Karpas-422 (cell line): ENCODE measurements at places on chromosomes 2 and 18. TPM values are rescaled to one million over a fixed set of nuclear protein-coding genes. Genes with fewer than 3 reads are reported as not detected.
A peak's percentile ranks its signal among the peaks of the same experiment; 100 is the strongest.

DNA sequence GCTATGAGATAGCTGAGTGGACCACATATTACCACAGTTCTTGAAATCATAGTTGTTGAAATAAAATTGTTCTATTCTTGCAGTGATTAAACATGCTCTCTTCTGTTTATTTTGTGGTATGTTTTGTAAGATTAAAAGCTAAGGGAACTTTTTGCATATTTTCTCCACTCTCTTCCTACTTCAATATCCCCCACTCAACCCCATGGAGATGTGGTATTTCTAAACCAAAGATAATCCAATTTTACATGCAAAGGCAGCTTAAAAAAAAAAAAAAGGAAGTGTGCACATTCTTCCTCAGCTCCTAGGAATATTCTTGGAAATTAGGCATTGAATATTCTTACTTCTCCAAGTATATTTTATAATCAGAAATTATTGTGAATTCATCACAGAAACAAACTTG lies 15.0 kb upstream of the PAX3 start:
- H3K4me3 ChIP-seq, result no peak overlapping the region
- no peak for DNase-seq
- no peaks in the 10 kb centered on the region for H3K36me3 ChIP-seq
- H3K4me1 ChIP-seq, result peaks cover 8% of the 10 kb centered on the region
- no peak overlapping the region for H3K27ac ChIP-seq
- H3K27me3 ChIP-seq, result no peaks in the 10 kb centered on the region

DNA sequence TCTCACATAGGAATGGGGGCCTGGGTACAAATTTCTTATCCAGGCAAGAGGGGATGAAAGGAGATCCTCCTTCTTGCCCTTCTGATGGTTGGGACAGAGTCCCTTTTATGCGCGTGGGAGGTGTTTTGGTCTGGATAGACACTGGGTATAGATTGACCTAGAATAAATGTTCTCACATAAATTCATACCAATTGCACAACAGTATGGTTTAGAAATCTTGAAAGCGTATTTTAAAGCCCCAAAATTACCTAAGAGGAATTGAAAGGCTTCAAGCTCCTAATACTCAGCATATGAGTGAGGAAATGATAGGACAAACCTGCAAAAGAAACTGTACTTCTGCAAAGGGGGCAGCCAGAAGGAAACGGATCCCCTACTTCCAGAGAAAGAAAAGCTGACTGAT lies 2.6 kb upstream of the BCL2 start:
- peak overlapping the region; percentile 84 for H3K27ac ChIP-seq
- no peak overlapping the region for H3K4me3 ChIP-seq
- peaks cover 8% of the 10 kb centered on the region for H3K36me3 ChIP-seq
- peak; percentile 70 for DNase-seq

- no peak for DNase-seq
- H3K36me3 ChIP-seq, result no peaks in the 10 kb centered on the region
- no peak overlapping the region for H3K4me3 ChIP-seq
- no peaks in the 10 kb centered on the region for H3K4me1 ChIP-seq
Measured at GRCh38 chr2:172848519-172848918, 112.9 kb downstream of the RAPGEF4 start.

DNA sequence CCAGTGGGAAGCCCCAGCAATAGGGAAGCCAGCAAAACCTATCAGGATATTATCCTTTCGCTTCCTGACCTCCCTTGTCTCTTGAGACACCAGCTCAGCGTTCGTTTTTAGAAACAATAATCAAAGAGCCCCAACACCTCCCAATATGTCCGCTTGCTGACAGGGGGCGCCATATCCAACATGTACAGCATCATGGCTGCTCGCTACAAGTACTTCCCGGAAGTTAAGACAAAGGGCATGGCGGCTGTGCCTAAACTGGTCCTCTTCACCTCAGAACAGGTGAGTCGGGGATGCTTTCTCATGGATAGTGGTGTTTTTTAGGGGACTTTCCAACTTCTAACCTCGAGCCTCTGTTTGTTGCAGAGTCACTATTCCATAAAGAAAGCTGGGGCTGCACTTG lies 28.7 kb downstream of the GAD1 start:
- H3K36me3 ChIP-seq, result no peaks in the 10 kb centered on the region
- peak; percentile 69 for DNase-seq
- H3K4me3 ChIP-seq, result no peak overlapping the region

- H3K36me3 ChIP-seq, result 0 out of 2 replicates have a peak, but pooled peaks cover 8% of the 10 kb centered on the region
- H3K4me1 ChIP-seq, result no peaks in the 10 kb centered on the region
- H3K27me3 ChIP-seq, result no peaks in the 10 kb centered on the region
- H3K27ac ChIP-seq, result no peak overlapping the region
- DNase-seq, result no peak
Measured at GRCh38 chr2:62854600-62855514, 149.3 kb downstream of the EHBP1 start.

GRCh38 chr18:10771053-10771709 lies 245.4 kb downstream of the NAPG start:
- H3K27ac ChIP-seq, result no peak overlapping the region
- no peaks in the 10 kb centered on the region for H3K27me3 ChIP-seq
- peak; percentile 27 for DNase-seq
- no peaks in the 10 kb centered on the region for H3K4me1 ChIP-seq

DNA sequence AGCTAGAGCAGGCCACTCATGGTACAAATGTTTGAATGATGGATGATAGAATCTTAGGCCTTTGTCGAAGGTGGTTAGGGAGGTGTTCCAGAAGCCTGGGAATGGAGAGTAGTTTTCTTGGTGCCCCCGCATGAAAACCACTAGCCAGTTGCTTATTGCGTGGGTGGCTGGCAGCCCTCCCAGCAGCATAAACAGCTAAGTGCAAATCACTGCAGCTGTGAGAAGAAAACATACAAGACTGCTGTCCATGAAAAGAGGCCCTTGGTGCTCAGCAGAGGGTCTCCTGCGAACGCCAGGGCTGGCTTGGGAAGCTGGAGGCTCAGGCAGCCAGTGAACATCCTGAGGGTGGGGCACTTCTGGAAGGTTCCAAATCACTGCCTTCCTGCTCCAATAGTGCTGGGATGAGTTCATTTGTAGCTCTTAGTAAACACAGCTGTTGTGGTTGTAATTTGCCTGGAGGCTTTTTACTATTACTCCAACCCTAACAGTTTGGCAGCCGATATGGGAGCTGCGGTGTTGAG lies 118.8 kb downstream of the MGAT5 start:
- no peaks in the 10 kb centered on the region for H3K36me3 ChIP-seq
- H3K27ac ChIP-seq, result no peak overlapping the region
- H3K4me1 ChIP-seq, result peaks cover 17% of the 10 kb centered on the region
- DNase-seq, result no peak

GRCh38 chr2:70898363-70899240 lies 37.1 kb upstream of the ATP6V1B1 start:
- H3K27ac ChIP-seq, result no peak overlapping the region
- no peak for DNase-seq
- H3K27me3 ChIP-seq, result no peaks in the 10 kb centered on the region
- no peak overlapping the region for H3K4me3 ChIP-seq
- H3K36me3 ChIP-seq, result no peaks in the 10 kb centered on the region

DNA sequence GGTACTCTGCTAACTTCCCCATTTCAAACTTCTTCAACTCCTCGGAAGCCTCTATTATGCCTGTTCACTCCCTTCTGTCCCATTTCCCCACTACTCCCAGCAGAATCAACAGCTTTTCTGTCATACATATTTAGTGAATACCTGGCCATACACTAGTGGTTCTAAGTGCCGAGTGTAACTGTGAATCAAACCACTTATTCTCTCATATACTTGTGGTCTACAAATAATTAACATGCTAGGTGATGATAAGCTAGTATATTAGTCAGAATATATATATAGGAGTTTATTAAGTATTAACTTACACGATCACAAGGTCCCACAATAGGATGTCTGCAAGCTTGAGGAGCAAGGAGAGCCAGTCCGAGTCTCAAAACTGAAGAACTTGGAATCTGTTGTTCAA lies 150.7 kb downstream of the CCDC102B start:
- DNase-seq, result no peak
- H3K27ac ChIP-seq, result no peak overlapping the region
- no peaks in the 10 kb centered on the region for H3K4me1 ChIP-seq
- no peaks in the 10 kb centered on the region for H3K27me3 ChIP-seq
- no peaks in the 10 kb centered on the region for H3K36me3 ChIP-seq

DNA sequence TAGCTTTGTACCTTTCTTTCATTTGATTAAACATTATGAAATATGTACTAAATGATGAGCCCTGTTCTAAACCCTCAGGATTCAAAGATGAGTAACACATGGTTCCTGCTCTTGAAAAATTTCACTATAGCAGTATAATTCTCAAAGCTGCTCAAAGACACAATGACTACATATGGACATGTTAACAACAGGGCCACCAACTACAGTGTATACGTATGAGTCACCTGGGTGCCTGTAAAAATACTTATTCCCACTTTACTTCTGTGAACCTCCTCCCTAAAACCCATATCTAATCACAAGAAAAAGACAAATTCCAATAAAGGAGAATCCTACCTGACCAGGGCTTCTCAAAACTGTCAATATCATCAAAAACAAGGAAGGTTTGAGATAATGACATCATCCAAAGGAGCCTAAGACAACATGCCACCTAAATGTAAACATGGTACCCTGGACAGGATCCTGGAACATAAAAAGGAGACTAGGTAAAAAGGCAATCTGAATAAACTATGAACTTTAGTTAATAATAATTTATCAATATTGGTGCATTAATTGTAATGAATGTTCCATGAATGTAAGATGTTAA lies 84.7 kb downstream of the FAM161A start:
- H3K36me3 ChIP-seq, result no peaks in the 10 kb centered on the region
- H3K27ac ChIP-seq, result no peak overlapping the region
- no peaks in the 10 kb centered on the region; the same call in 1 of the 2 replicates for H3K4me1 ChIP-seq
- H3K4me3 ChIP-seq, result no peak overlapping the region

GRCh38 chr2:102841107-102841840 lies 79.4 kb downstream of the TMEM182 start:
- H3K4me1 ChIP-seq, result no peaks in the 10 kb centered on the region
- no peak overlapping the region for H3K4me3 ChIP-seq
- H3K27ac ChIP-seq, result no peak overlapping the region
- no peaks in the 10 kb centered on the region for H3K27me3 ChIP-seq
- no peaks in the 10 kb centered on the region for H3K36me3 ChIP-seq

DNA sequence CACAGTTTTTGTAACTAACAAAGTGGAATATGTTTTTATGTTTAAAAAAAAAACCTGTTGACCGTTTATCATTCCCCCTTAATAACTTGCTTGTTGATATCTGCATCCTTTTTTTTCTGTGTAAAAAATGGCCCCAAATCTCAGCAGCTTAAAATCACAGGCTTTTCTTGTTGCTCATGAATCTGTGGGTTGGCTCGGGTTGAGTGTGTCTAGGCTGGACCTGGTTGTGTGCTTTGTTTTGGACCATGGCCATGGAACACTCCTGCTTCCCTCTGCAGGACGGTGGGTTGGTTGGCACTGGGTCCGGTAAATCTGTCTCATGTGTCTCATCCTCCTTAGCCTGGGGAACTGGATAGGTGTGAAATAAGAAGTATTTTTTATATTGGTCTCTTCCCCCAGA lies 139.0 kb upstream of the LINC00305 start:
- no peak overlapping the region for H3K27ac ChIP-seq
- no peaks in the 10 kb centered on the region for H3K36me3 ChIP-seq
- no peak for DNase-seq
- H3K4me3 ChIP-seq, result no peak overlapping the region
- peaks cover 3% of the 10 kb centered on the region; the same call in 1 of the 2 replicates for H3K27me3 ChIP-seq
- no peaks in the 10 kb centered on the region for H3K4me1 ChIP-seq

DNA sequence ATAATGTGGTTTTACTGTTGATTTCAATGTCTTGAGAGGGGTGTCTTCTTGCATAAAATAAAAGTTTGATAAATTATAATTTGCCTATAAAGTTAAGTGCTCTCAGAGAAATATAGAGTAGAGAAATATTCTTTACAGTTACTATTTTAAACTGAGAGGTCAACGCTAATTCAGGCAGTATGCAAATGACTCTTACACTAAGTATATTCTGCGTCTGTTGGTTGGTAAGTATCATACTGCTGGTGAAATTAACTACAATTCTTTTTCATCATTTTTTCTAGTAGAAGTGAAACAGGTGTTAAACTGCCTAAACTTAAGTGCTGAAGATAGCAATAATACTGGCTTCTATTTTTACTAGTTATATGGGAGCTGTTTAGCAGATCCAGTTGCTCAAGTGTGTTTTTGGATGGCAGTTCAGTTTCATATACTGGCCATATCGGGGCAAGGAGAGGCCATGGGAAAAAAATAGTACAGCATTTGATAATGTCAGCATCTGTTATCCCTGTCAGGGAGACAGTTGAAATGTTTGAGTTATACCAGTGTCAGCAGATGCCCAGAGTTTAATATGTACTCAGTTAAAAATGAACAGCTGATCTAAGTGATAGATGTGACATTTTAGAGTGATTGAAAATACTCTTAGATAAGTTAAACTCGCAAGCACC lies 86.2 kb downstream of the MIB1 start:
- peaks cover 62% of the 10 kb centered on the region for H3K4me1 ChIP-seq
- H3K27me3 ChIP-seq, result no peaks in the 10 kb centered on the region
- DNase-seq, result peak; percentile 55
- peaks cover 6% of the 10 kb centered on the region for H3K36me3 ChIP-seq

DNA sequence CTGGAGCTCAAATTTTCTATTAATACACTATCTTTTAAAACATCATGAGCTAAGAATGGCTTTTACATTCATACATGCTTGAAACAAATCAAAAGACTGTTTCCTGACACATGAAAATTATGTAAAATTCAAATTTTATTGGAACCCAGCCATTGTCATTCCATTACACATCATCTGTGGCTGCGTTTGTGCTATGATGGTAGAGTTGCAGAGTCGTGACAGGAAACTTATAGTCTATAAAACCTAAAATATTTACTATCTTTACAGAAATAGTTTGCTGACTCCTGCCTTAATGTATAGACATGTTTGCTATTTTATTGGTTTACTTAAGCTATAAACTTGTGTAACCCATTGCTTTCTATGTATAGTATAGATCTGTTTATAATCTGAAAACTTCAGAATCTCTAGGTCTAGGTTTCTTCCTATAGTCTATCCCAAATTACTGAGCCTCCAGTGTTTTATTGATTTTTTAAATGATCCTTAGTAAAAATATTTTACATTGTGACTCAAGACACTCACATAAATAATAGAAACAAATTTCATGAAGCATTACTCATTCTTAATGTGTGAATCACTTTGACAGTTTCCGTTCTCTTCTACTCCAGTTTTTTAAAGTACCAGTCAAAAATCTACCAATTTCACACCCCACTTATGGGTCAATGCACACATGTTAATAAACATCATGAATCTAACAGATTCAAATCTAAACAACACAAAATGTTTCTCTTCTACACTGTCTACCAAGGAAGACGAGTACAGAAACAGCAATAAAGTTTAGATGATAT lies 26.4 kb upstream of the MRPL19 start:
- DNase-seq, result no peak
- H3K27ac ChIP-seq, result no peak overlapping the region
- H3K36me3 ChIP-seq, result no peaks in the 10 kb centered on the region
- no peaks in the 10 kb centered on the region for H3K4me1 ChIP-seq

The AOX1 gene
- total RNA-seq, result 0.37 TPM in 1 of 2 replicates, not detected in the other

The HMSD gene
- total RNA-seq, result not detected in 2 replicates

The SYT4 gene
- total RNA-seq, result not detected in 2 replicates

The UGT1A6 gene
- total RNA-seq, result not detected in 2 replicates

The NEB gene
- total RNA-seq, result 0.83 and 1.4 TPM in 2 replicates
